HFF-Myc (cell line): ENCODE measurements at places on chromosomes 16 and 17.

DNA sequence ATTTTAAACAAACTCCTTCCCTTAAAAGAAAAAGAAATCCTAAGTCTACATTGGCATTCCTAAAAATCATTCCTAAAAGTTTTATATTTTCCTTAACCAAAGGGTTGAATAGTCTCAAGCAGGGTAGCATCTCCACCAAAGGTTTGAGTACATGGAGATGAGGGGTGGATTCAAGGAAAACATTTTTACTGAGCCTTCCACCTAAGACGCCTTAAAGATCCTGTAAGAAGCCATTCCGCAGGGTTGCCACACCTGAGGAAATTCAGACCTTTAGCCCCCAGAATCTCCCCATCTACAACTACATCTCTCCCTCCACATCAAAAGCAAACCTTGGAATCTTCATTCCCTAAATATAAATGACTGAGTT, 7.7 kb upstream of the AKTIP start:
- DNase-seq = no peak

GRCh38 chr16:59342669-59343068, 608.6 kb upstream of the GOT2 start:
- no peak for DNase-seq

GRCh38 chr17:47703191-47703591, 9.2 kb downstream of the TBKBP1 start:
- DNase-seq = no peak

GRCh38 chr17:3722716-3723115, 987 bp upstream of the HASPIN start:
- no peak for DNase-seq

GRCh38 chr16:85690469-85691064, 1.8 kb upstream of the GINS2 start:
- DNase-seq = no peak

DNA sequence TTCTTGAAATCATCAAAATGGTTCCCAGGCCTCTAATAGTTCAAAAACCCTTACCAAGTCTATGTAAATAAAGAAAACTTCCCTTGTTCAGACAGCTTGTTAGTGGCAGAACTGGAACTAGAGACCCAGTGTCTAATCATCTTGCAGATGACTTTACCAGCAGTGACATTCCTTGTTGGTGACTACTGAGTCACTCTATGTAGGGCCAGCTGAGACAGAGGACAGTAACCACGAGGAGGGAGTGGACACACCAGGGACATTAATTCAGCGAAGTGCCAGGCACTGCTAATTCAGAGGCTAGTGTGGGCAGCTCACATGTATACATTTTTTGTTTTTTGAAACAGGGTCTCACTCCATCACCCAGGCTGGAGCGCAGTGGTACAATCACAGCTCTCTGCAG, 6.1 kb upstream of the HEATR3 start:
- DNase-seq = no peak

DNA sequence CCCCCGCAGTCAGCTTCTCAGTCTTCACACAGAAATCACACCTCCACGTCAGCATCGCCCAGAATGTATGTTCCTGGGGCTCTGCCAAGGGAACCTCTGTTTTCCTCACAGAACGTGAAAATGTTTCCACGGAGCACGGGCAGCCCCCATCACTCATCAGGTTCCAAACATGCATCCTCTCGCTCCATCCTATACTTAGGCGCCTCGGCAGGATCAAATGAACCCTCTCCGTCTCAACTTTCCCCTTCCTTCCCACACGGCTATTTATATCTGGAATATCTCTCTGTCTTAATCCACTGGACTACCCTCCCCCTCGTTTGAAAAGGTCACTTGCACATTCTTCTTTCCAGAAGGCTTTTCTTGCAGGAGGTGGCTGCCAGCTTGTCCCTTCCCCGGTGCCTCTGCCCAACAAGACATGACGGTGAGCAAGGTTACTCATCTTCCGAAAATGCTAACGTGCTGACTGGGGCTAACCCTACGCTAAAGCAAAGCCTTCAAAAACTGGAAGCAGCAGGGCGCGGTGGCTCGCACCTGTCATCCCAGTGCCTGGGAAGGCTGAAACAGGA, 21.6 kb downstream of the NXN start:
- no peak for DNase-seq

DNA sequence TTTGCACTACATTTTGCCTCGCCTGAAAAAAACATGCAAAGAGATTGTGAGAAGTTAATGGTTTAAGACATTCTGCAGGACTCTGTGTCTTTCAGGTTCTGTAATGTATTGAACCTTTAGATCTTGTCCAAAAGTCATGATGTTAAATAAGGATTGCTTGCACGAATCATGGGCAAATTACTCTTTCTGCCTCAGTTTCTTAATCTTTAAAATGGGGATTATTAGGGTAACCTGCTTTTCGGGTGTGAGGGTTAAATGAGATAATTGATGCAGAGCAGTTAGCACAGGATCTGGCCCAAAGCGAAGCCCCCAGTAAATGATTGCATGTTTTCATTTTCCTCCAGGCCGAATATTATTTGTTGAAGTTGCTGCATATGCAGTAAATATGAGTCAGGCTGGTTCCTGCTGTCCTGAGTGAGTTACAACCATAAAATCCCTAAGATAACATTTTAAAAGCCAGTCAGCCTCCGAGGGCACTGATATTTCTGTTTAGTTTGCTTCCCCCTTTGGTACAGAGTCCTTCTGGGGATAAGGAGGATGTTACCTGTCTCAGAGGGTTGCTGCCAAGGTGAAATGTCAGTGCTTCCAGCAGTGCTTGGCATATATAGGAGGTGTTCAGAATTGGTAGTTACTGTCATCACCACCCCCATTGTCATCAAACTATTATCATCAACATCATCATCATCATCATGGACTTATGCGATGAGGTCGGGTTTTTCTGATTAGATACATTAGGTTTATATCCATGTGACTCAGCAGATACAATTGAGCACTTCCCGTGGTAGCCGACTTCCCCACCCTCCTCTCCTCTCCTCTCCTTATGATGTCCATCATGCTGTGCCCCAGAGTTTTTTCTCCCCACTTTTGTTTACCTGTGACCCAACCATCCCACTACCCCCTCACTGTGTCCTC, 20.6 kb upstream of the ARHGAP17 start:
- DNase-seq = no peak

GRCh38 chr17:15298176-15298575, 33.0 kb upstream of the PMP22 start:
- no peak for DNase-seq

- DNase-seq = peak; percentile 60
These were observed 170.8 kb upstream of the FAM20A start for GRCh38 chr17:68771867-68772515.

DNA sequence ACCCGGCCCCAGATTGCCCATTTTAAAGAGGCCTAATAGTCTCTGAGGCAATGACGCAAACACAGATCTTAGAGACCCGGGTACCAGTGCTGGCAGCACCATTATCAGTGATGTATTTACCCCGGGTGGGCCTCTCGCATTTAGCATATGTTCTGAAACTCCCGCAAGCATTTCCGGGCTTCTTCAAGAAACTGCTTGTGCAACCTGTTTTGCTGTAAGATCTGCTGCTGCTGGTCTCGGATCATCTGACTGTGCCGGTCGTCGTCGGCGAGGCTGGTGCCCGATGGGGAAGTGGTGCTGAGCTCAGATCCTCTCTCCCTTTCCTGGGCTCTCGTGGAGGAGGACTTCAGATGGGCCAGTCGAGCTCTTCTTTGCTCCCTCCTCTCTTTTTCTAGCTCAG, 12.5 kb downstream of the CEP295NL start:
- DNase-seq = no peak

DNA sequence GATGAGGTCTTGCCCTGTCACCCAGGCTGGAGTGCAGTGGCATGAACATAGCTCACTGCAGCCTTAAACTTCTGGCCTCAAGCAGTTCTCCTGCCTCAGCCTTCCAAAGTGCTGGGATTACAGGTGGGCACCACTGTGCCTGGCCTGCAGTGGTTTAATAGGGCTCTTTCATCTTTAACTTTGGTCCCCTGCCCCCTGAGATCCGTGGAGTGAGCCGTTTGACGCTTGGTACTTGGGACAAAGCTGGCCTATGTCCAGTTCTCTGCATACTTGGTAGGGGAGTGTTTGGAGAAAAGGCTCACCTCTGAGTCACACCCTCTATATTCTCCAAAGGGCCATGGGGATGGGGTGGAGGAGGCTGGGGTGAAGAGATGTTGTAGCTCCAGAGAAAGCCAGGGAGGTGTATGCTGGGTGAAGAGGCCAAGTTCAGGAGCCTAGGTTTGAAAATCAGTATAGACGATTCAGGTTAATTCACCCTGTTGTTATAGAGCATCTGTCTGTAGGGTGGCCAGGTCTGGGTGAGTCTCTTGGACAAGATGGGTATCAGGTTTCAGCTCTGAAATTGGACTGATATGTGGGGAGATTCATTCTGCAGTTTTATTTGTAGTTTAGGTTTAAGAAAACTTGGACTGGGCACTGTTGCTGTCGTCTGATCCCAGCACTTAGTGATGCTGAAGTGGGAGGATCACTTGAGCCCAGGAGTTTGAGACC, 17.6 kb downstream of the ABCC1 start:
- DNase-seq = peak; percentile 61

GRCh38 chr16:53892155-53892554, 188.2 kb downstream of the FTO start:
- DNase-seq = peak; percentile 43

DNA sequence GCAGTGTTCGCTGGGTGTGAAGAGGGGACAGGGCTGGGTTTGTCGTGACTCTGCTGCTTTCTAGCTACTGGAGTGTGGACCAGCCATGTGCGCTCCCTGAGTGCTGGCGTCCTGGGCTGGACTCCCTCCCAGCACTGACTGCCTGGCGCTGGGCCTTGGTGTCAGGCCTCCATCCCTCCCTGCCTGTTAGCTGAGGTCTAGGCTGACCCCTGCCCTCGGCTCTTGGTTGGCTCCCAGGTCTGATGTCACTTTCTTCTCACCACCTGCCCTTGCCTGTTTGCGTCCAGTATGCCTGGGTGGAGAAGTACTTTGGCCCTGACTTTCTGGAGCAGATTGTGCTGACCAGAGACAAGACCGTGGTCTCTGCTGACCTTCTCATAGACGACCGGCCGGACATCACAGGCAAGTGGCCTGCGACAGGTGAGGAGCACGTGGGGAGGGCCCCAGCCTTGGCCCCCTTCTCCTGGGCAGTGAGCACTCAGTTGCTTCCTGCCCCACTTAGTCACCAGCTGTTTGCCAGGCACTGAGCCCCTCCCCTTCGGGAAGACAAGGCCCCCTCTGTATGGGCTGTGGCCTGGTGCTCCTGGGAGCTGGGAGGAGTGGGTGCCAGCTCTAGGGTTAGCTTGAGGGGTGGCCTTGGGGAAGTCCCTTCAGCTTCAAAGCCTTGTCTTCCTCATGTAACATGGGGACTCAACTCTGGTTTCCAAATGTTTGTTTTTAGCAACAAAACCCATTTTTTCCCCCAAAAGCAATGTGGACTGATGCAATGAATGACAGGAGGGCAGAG, 41.5 kb downstream of the NT5M start:
- no peak for DNase-seq

- no peak for DNase-seq
These were observed 29.0 kb downstream of the RMI2 start for GRCh38 chr16:11374255-11374654.

- DNase-seq = no peak
These were observed 13.8 kb upstream of the BCAR1 start for GRCh38 chr16:75264999-75265910.

- no peak for DNase-seq
These were observed 14.0 kb upstream of the RBFOX1 start for GRCh38 chr16:7318686-7319085.

DNA sequence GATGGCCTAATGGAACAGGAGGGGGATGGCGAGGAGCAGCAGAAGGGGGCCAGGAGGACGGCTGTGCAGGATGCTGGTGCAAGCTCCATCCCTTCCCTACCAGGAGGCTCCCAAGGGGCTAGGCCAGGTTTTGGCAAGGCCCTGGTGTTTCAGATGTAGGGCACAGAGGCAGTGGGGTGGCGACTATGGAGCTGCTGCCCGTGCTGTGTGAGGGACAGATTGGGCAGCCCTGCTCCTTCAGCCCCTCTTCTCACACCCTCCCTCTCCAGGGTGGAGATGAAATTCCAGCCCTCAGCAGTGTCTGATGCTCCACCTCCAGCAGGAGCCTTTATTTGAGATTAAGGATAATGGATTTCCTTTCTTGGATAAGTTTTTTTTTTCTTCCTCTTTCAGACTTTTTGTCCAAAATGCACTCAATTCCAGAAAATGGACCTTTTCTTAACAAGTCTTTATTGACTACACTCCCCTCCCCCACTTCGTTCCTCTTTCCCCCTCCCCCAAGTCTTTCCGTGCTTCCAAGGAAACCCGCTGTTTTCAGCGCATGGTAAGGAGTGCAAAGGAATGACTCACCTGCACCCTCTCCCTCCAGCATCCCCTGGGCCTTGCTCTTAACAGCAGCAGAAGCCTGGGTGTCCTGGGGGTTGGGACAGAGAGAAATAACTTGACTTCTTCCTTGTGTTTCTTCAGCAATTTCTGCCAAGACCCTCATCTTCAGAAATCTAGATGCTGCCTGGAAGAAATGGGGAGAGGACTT, 95.2 kb downstream of the CCDC182 start:
- no peak for DNase-seq

DNA sequence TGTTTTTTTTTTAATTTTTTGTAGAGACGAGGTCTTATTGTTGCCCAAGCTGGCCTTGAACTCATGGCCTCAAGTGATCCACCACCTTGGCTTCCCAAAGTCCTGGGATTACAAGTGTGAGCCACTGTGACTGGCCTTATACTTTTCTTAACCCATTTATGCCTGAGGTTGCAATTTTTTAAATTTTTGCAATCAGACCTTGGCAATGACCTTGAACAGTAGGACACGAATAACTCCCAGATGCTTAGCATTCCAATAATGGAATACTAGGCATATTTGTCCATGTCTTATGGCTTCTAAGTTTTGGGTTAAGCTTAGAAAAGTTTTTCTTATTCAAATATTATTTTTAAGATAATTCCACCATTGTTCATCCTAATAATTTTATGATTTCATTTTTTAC, 28.3 kb upstream of the TMEM97 start:
- DNase-seq = no peak

GRCh38 chr17:35167046-35167445, 19.4 kb downstream of the UNC45B start:
- no peak for DNase-seq

DNA sequence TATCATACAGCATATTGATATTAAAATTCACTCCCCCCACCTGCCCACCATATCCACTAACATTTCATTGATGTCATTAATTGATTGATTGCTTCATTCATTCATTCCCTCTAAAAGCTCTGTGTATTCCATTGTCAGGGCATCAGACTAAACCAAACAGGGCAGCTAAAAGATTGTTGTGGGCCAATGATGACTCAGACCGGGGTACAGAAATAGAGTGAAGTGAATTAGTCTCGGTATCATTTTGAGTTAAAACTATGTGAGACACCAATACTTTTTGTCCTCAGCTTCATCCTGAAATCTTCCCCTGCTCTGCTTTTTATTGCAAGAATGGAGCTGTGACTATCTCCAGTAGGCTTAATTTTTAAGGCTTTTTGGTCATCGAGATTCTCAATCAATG, 868.3 kb downstream of the CDH11 start:
- DNase-seq = no peak
